T-helper 9 cell (primary cell): ENCODE measurements at places on chromosomes 7 and 10.
A peak's percentile ranks its signal among the peaks of the same experiment; 100 is the strongest.

- peak; percentile 5 for DNase-seq
Observed at GRCh38 chr7:123494193-123494796, 40.1 kb downstream of the IQUB start.

DNA sequence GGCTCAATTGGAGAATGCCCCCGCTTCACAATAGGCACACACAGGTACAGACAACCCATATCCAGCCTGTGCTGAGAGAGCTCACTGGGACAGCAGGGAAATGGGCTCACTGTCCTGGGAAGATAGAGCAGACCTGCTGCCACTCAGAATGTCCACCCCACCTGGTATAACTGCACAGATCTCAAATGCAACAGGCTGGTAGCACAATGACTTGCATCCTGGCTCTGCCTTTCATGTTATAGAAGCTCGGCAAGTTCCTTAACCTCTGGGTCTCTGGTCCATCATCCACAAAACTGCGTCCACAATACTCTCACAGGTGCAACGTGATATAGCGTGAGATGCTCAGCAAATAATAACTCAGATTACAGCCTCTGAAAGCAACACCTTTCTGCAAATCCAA lies 295.4 kb downstream of the GRID1 start:
- DNase-seq, result no peak

GRCh38 chr7:133052826-133053225 lies 29.1 kb downstream of the CHCHD3 start:
- DNase-seq, result no peak

- DNase-seq, result no peak
Observed at GRCh38 chr7:157816086-157816485, 479.3 kb downstream of the DNAJB6 start.

DNA sequence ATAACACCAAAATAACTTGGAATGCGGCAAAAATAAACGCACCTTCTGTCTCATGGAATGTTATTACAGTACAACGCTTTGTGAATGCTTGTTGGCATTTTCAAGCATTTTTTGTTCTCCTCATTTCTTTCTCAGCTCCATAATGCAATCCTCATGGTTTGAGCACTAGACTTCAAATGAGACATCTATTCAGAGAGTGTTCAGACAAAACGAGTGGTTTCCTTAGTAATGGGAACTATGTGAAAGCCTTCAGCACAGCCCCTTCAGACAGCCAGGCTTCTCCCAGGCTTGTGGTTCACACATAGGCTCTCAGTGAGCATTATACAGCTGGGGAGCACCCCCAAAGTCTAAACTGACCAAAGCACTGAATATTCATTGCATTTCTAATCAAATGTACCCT lies 8.6 kb upstream of the LRRN3 start:
- no peak for DNase-seq

- no peak for DNase-seq
Observed at GRCh38 chr10:73796766-73797165, 11.4 kb downstream of the ZSWIM8 start.
